ENCODE measurements at places on chromosomes 11 and 22. TPM values are rescaled to one million over a fixed set of nuclear protein-coding genes. Genes with fewer than 3 reads are reported as not detected.

DNA sequence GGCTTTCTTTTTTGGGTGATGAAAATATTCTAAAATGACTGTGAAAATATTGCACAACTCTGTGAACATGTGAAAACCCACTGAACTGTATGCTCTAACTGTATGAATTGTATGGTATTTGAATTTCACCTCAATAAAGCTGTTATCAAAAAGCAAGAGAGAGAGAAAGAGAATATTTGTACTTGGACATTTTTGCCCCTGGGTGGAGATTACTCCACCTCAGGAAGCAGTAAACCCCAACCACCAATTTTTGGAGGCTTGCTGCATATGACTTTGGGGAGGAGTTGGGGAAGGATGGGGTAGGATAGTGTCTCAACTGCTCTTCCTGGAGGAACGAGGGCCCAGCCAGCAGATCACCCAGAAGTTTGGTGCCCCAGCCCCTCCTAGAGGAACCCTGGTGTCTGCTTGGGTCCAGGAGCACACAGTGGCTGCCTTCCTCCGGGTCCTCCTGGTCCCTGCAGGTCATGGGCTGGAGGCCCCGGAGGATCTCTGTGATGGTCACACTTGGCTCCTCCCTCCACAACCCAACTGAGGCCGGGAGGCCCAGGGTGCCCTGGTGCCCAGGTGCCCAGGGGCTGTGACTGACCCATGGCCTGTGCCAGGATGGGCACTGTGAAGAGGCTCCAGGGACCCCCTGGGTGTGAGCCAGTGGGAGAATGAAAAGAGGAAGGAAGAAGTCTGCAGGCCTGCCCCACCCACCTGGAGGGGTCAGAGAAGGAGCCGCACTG, 15.3 kb upstream of the PICK1 start:
- no peaks in the 10 kb centered on the region for H3K36me3 ChIP-seq
- H3K4me1 ChIP-seq = no peaks in the 10 kb centered on the region
- H3K27me3 ChIP-seq = no peaks in the 10 kb centered on the region
- no peak overlapping the region for H3K27ac ChIP-seq
- H3K4me3 ChIP-seq = no peak overlapping the region
- no peak for DNase-seq

DNA sequence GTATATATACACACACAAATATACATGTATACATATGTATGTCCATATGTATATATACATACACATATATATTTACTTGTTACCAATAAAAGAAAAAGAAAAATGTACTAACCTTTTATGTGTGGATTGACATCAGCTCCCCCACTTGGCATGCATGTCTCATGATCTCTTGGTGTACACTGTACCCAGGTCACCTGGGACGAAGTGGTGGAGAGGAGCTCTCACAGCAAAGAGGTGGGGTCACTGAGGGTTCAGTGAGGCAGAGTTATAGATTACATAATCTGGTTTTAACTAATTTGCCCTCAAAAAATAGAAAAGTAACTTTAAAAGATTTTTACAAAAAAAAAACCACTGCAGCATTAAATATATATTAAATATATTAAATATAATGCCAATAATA, 15.5 kb upstream of the USP47 start:
- H3K36me3 ChIP-seq = no peaks in the 10 kb centered on the region
- H3K27me3 ChIP-seq = no peaks in the 10 kb centered on the region
- no peaks in the 10 kb centered on the region for H3K4me1 ChIP-seq
- H3K27ac ChIP-seq = no peak overlapping the region
- H3K4me3 ChIP-seq = no peak overlapping the region

DNA sequence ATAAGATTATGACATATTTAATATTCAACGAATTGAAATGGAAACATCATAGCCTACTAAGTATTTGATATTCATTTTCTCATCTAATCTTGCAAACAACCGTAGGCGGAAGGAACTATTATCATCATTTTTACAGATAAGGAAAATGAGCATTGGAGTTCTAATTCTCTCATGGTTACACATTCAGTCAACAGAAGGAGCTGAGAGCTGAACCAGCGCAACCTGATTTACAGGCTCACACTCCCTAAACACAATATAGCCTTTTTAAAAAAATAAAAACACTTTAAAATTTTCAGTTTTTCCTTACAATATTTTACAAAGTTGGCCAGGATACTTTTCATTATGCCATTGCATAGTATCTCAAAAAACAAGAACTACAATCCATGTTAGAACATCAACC, 74.8 kb downstream of the APOL5 start:
- DNase-seq = no peak
- no peaks in the 10 kb centered on the region for H3K27me3 ChIP-seq
- H3K36me3 ChIP-seq = no peaks in the 10 kb centered on the region
- H3K4me1 ChIP-seq = no peaks in the 10 kb centered on the region
- H3K27ac ChIP-seq = no peak overlapping the region
- no peak overlapping the region for H3K4me3 ChIP-seq

DNA sequence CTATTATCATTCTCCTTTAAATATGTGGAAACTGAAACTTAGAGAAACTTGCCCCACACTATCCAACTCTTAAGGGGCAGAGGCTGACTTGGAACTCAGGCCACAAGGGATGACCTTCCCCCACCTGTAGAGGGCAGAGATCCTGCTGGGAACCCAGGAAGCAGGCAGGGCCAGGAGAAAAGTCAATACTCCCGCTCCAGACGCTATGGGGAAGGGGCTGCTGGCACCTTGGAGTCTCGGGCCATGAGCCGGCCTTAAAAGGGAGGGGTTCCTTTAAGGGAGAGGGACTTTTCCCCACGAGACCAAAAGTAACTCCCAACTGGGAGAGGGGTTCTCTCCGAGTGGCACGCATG, 620 bp upstream of the ANO5 start:
- H3K4me1 ChIP-seq = no peaks in the 10 kb centered on the region
- DNase-seq = no peak
- no peak overlapping the region for H3K27ac ChIP-seq
- no peaks in the 10 kb centered on the region for H3K27me3 ChIP-seq
- no peaks in the 10 kb centered on the region for H3K36me3 ChIP-seq
- H3K4me3 ChIP-seq = no peak overlapping the region

DNA sequence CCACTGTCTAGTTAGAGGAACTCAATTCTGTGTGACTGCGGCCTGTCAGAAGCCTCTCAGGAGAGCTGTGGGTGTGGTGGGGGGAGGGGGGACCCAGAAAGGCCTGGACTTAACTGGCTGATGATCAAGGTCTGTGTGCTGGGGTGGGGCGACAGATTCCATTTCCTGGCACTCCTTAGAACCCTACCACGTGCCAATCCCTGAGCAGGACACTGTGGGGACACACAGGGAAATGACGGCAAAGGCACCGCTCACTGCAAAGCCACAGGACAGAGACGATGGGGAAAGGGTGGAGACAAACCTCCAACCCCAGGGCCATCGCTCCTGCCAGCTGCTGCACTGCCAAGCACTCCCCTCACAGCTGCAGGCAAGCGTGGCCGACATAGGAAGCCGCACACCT, 58.4 kb upstream of the BID start:
- no peak overlapping the region for H3K27ac ChIP-seq
- H3K27me3 ChIP-seq = no peaks in the 10 kb centered on the region
- no peak for DNase-seq
- H3K36me3 ChIP-seq = peaks cover 3% of the 10 kb centered on the region

GRCh38 chr11:45649544-45650165, 15.8 kb downstream of the CHST1 start:
- no peaks in the 10 kb centered on the region for H3K4me1 ChIP-seq
- no peak overlapping the region for H3K27ac ChIP-seq
- no peaks in the 10 kb centered on the region for H3K27me3 ChIP-seq
- H3K4me3 ChIP-seq = no peak overlapping the region
- no peaks in the 10 kb centered on the region for H3K36me3 ChIP-seq

GRCh38 chr11:66914505-66914904, 43.7 kb downstream of the PC start:
- no peak for DNase-seq
- H3K4me3 ChIP-seq = no peak overlapping the region
- no peak overlapping the region for H3K27ac ChIP-seq
- no peaks in the 10 kb centered on the region for H3K4me1 ChIP-seq
- no peaks in the 10 kb centered on the region for H3K36me3 ChIP-seq

DNA sequence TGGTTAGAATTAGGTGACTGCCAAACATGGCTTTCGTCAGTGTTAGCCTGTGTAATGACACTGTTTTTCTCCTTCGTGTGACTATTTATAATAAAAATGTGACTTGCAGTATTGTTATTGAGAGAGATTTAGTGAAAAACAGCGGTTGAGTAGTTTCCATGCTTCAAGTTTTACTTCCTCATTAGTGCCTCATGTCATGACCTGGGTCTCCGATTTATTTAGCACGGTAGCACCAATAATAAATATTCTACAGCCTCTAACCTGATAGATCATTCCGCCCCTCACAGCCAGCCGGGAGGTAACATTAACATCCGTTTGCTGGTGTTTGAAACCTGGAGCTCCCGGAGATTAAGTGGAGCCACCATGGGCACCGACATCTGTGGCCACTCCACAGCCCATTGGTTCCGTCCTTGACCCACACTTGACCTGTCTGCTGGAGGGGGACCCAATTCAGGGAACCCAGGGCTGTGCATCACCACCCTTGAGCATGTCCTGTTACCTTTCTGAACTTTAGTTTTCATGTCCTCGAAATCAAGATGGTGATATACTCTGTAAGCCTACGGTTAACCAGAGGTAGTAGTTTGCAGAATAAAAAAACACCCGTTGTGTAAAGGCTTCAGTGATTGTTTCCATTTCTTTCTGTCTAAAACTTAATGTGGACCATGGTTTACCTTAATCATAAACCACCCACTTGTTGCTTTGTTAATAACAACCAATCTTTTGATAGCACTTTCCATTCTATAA, 104.1 kb downstream of the ATXN10 start:
- H3K27me3 ChIP-seq = no peaks in the 10 kb centered on the region
- no peak for DNase-seq
- H3K4me1 ChIP-seq = no peaks in the 10 kb centered on the region
- no peak overlapping the region for H3K4me3 ChIP-seq
- H3K27ac ChIP-seq = no peak overlapping the region

DNA sequence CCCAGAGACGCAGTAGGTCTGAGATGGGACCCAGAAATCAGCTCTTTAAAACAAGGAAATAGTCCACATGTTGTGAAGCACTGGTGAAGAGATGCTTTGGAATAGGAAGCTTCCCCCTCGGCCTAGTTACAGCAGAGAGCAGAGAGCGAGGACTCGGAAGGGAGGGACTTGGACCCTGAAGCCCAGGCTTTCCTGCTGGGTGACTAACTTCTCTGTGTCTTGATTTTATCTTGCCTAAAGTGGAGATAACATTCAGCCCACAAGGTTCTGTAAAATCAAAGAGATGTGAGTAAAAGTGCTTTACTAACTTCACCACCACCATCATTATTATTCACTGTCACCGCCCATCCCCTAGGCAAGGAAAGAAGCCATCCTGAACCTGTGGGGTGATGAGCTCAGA, 58.4 kb downstream of the THAP12 start:
- H3K4me3 ChIP-seq = no peak overlapping the region
- no peak overlapping the region for H3K27ac ChIP-seq
- H3K36me3 ChIP-seq = no peaks in the 10 kb centered on the region
- DNase-seq = no peak
- peaks cover 8% of the 10 kb centered on the region for H3K27me3 ChIP-seq

- no peak for DNase-seq
- H3K4me1 ChIP-seq = no peaks in the 10 kb centered on the region
- H3K27me3 ChIP-seq = no peaks in the 10 kb centered on the region
- no peak overlapping the region for H3K27ac ChIP-seq
- no peak overlapping the region for H3K4me3 ChIP-seq
- no peaks in the 10 kb centered on the region for H3K36me3 ChIP-seq
Measured at GRCh38 chr11:1128311-1129142, 29.2 kb upstream of the MUC5AC start.

- no peaks in the 10 kb centered on the region for H3K27me3 ChIP-seq
- H3K27ac ChIP-seq = no peak within 1 kb of the TSS
- no peaks in the 10 kb centered on the region for H3K36me3 ChIP-seq
- DNase-seq = no peak
Measured at GRCh38 chr11:49208006-49208721, at the start of gene FOLH1. FOLH1 (minus strand) TSS chr11:49208602; CDS start chr11:49208409, 193 bp downstream.

- no peaks in the 10 kb centered on the region for H3K4me1 ChIP-seq
- H3K4me3 ChIP-seq = no peak overlapping the region
- H3K36me3 ChIP-seq = no peaks in the 10 kb centered on the region
- no peak for DNase-seq
- no peaks in the 10 kb centered on the region for H3K27me3 ChIP-seq
- no peak overlapping the region for H3K27ac ChIP-seq
Measured at GRCh38 chr11:103480421-103480820, 371.2 kb downstream of the DYNC2H1 start.

- H3K4me1 ChIP-seq = no peaks in the 10 kb centered on the region
- DNase-seq = no peak
- H3K27me3 ChIP-seq = no peaks in the 10 kb centered on the region
- H3K36me3 ChIP-seq = no peaks in the 10 kb centered on the region
Measured at GRCh38 chr11:102611291-102611690, 13.8 kb downstream of the MMP20 start.

DNA sequence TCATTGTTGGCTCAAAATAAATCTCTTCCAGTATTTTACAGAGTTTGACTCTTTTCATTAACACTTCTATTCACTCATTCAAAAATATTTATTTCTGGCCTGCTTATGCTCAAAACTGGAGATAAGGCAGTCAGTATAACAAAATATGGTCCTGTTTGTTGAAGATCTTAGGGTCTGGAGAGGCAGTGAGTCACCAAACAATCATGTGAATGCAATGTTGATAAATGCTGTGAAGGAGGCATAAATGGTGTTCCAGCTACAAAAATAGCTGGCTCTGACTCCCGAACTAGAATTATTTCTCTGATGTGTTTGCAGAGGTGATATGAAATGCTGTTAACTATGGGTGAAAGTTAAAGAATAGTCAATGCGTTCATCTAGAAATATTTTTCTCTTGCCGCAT, 390.6 kb downstream of the AASDHPPT start:
- H3K4me3 ChIP-seq = no peak overlapping the region
- DNase-seq = no peak
- H3K27ac ChIP-seq = no peak overlapping the region

- H3K36me3 ChIP-seq = no peaks in the 10 kb centered on the region
- no peak overlapping the region for H3K27ac ChIP-seq
- peaks cover 7% of the 10 kb centered on the region for H3K4me1 ChIP-seq
- no peaks in the 10 kb centered on the region for H3K27me3 ChIP-seq
- DNase-seq = no peak
Measured at GRCh38 chr11:134355656-134356055, 23.9 kb downstream of the GLB1L2 start.

DNA sequence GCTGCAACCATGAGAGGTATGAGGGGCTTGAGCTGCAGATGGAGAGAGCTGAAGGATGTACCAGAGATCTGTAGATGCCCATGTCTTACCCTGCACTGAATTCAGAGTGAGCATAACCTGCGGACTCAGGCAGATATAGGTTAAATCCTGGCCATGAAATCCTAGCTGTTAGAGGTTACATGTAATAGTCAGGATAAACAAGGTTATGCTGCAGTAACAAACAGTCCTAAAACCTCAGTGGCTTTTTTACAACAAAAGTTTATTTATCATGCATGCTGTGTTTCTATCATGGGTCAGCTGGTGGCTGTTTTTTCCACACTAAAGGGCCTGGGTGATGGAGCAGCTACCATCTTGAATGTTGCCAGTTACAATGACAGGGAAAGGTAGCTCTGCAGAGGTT, 69.8 kb downstream of the LHFPL7 start:
- H3K27ac ChIP-seq = no peak overlapping the region
- H3K27me3 ChIP-seq = no peaks in the 10 kb centered on the region
- no peaks in the 10 kb centered on the region for H3K4me1 ChIP-seq
- DNase-seq = no peak
- no peaks in the 10 kb centered on the region for H3K36me3 ChIP-seq

- H3K4me3 ChIP-seq = no peak overlapping the region
- H3K27me3 ChIP-seq = no peaks in the 10 kb centered on the region
- no peaks in the 10 kb centered on the region for H3K4me1 ChIP-seq
- no peak for DNase-seq
- no peaks in the 10 kb centered on the region for H3K36me3 ChIP-seq
Measured at GRCh38 chr11:100855466-100856067, 168.5 kb downstream of the ARHGAP42 start.

The OR5AR1 gene
- total RNA-seq = not detected

The GGTLC2 gene
- not detected for total RNA-seq
